A549 treated with ZK216348 at 1 μM for 4 hours (cell line): ENCODE measurements at places on chromosomes 2 and 18. TPM values are rescaled to one million over a fixed set of nuclear protein-coding genes. Genes with fewer than 3 reads are reported as not detected.

Gene SPATA3
- not detected in 5 replicates for total RNA-seq

Gene IKZF2
- total RNA-seq, result 0.09 to 0.33 TPM (median 0.19 TPM) in 4 of 5 replicates, not detected in the other

Gene KIF1A
- total RNA-seq, result 0.57 to 0.95 TPM (median 0.69 TPM) in 5 replicates

Gene DSC3
- 1.1 to 3.1 TPM (median 1.5 TPM) in 5 replicates for total RNA-seq

Gene L3MBTL4
- not detected in 5 replicates for total RNA-seq

Gene EVX2
- not detected in 5 replicates for total RNA-seq

Gene SCG2
- total RNA-seq, result 0.86 to 1.3 TPM (median 1.2 TPM) in 5 replicates

Gene UGT1A9
- 3.7 to 7.2 TPM (median 5.0 TPM) in 5 replicates for total RNA-seq

Gene LHCGR
- not detected in 5 replicates for total RNA-seq

Gene TCF23
- not detected in 5 replicates for total RNA-seq

Gene IL36RN
- total RNA-seq, result 0.06 to 0.13 TPM in 2 of 5 replicates, not detected in the others

Gene C18orf54
- total RNA-seq, result 1.7 to 4.3 TPM (median 3.3 TPM) in 5 replicates

Gene GALNT5
- 2.0 to 2.6 TPM (median 2.4 TPM) in 5 replicates for total RNA-seq

Gene RALB
- total RNA-seq, result 58.3 to 81.6 TPM (median 67.0 TPM) in 5 replicates

Gene HOXD3
- 0.14 to 0.32 TPM in 2 of 5 replicates, not detected in the others for total RNA-seq

Gene TBR1
- not detected in 5 replicates for total RNA-seq

Gene CFC1
- total RNA-seq, result not detected in 5 replicates

Gene EML6
- 0.79 to 1.9 TPM (median 1.5 TPM) in 5 replicates for total RNA-seq

Gene CIB4
- 0.44 to 0.93 TPM (median 0.52 TPM) in 3 of 5 replicates, not detected in the others for total RNA-seq

Gene OR6B2
- not detected in 5 replicates for total RNA-seq

Gene MDH1B
- 1.6 to 2.5 TPM (median 1.7 TPM) in 5 replicates for total RNA-seq

Gene ST6GAL2
- 11.4 to 21.9 TPM (median 19.2 TPM) in 5 replicates for total RNA-seq

Gene REG3A
- total RNA-seq, result not detected in 5 replicates

Gene UGT1A5
- not detected in 5 replicates for total RNA-seq
